MCF 10A (cell line): ENCODE measurements at places on chromosomes 12 and 14. TPM values are rescaled to one million over a fixed set of nuclear protein-coding genes. Genes with fewer than 3 reads are reported as not detected.

The FRMD6 gene
- 104 and 135 TPM in 2 replicates for total RNA-seq

The DNAI7 gene
- total RNA-seq: 0.14 TPM in 1 of 2 replicates, not detected in the other

The ACSS3 gene
- not detected in 2 replicates for total RNA-seq

DNA sequence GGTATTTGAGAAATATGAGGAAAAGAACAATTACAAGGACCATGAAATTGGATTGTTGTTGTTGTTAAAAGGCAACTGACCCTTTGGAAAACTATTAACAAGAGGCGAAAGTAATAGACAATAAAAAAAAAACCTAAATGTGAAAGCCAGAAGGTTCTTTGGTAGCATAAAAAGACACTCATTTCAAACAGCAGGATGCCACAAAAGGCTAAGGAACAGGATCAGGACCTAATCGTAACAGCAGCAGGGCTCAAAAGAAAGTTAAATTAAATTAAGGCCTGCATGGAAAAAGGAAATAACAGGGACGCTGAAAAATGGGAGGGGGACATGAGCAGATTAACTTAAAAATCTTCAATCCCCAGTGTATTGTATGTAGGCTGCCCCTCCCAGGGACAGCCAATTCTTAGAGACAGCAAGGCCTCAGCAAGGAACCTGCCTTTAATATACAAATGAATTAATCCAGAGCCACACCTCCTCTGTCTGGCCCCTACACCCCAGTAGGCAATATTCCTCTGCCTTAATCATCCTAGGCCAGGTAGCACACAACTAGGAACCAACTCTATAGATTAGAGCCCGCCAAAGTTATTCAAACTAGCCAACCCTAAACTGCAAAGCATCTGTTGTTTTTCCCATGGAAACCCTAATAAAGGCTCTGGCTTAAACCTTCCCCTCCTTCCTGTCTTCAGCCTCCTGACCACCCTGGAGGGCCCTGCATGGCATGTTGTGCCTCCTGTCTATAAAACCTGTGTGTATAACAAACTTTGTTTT, 28.4 kb upstream of the AP4S1 start:
- H3K27me3 ChIP-seq: no peaks in the 10 kb centered on the region
- peak overlapping the region; percentile 31 for H3K27ac ChIP-seq
- H3K4me3 ChIP-seq: no peak overlapping the region
- peaks cover 10% of the 10 kb centered on the region for H3K4me1 ChIP-seq
- no peak for DNase-seq

GRCh38 chr14:99389174-99389826, 91.4 kb downstream of the SETD3 start:
- H3K27me3 ChIP-seq: peaks cover 25% of the 10 kb centered on the region
- DNase-seq: peak; percentile 60
- H3K36me3 ChIP-seq: peaks cover 7% of the 10 kb centered on the region
- no peak overlapping the region for H3K4me3 ChIP-seq
- H3K4me1 ChIP-seq: peaks cover 5% of the 10 kb centered on the region
